NCI-H2081 treated with DMSO at 0.1 percent for 48 hours (cell line): ENCODE measurements at places on chromosomes 12 and 14.

- no peak for DNase-seq
Measured at GRCh38 chr14:58744801-58745394, 107.1 kb downstream of the DACT1 start.

GRCh38 chr12:108768591-108769500 lies 37.5 kb upstream of the CORO1C start:
- no peak for DNase-seq

DNA sequence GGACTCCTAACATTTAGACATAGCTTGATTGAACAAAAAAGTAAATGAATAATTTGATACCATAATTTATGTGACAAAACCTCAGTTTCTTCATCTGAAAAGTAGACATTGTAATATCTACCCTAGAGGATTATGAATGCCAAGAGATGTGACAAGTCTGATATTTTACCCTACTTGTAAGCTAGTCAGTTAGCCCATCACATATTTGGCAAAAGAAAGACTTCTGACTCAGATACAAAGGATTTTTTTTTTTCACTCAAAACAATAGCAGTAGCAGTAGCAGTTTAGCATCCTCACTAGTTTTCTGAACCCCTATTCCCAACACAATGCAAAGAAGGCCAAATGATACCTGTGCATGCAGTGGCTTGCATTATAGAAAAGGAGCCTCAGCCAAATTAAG lies 377.3 kb upstream of the E2F7 start:
- no peak for DNase-seq

- no peak for DNase-seq
Measured at GRCh38 chr12:93191423-93191822, 186.3 kb upstream of the NUDT4 start.

DNA sequence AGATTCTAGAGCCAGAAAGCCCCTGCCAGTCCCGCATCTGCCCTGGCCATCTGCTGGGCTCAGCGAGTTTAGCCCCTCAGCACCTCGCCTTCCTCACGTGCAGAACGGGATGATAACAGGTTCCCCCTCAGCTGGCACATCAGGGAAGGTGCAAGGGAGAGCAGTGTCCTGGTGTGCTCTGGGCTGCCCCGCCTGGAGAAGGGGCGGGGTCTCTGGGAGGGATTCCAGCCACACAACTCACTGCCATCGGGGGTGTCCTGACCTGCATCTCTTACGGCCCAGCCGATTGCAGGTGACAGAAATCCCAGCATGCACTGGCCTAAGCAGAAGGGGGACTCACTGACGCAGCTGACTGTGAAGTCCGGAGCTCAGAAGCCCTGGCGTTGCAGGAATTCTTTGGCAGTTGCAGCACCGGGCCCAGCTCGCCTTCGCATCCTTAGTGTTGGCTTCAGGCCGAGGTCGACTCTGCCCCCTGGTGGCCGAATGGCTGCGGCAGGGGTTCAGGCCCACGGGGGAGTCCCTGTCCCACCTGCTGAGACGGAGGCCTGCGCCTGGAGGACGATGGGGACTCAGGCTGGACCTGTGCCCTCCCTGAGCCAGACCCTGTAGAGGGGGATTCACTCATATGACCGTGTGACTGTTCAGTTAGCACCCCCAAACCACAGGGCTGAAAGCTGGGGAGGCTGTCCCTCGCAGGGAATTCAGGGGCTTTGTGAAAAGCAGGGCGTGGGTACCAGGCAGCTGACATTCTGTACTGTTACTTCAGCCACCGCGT lies 178.6 kb downstream of the ADGRD1 start:
- no peak for DNase-seq

DNA sequence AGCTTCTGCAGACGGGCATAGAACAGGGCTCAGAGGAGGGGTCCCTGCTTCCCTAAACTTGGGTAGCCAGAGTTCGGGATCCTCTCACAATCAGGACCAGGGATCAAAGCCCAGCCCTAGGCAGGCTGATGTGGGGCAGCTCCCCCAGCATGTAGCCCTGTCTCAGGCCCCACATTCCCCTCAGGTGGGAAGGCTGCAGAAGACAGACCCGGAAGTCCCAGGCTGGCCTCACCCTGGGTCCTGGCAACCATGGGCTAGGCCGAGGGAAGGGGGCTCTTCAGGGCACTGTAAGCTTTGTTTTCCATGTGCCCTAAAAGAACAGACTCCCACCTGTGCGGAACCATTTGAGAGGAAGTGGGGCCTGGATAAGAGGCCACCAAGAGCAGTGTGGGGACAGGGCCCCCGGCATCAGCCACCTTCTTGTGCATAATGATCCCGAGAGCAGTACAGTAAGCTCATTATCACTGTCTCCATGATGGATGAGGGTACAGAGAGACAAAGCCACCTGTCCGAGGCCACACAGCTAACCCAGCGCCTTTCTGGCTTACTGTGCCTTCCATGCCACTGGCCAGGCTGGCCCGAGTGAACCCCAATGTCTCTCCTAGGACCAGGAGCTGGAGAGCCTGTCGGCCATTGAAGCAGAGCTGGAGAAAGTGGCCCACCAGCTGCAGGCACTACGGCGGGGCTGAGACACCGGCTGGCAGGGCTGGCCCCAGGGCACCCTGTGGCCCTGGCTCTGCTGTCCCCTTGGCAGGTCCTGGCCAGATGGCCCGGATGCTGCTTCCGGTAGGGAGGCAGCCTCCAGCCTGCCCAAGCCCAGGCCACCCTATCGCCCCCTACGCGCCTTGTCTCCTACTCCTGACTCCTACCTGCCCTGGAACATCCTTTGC lies 11.5 kb downstream of the CHGA start:
- DNase-seq: no peak

- no peak for DNase-seq
Measured at GRCh38 chr12:78540606-78541336, 323.8 kb upstream of the SYT1 start.

GRCh38 chr14:104396682-104397470 lies 182.7 kb upstream of the C14orf180 start:
- DNase-seq: no peak

GRCh38 chr12:13196130-13196921 lies at the start of gene EMP1:
Gene EMP1 (plus strand): TSS chr12:13196726. CDS start chr12:13211511, 14,785 bp downstream.
- DNase-seq: no peak

GRCh38 chr12:503111-503761 lies 43.5 kb downstream of the B4GALNT3 start:
- no peak for DNase-seq

DNA sequence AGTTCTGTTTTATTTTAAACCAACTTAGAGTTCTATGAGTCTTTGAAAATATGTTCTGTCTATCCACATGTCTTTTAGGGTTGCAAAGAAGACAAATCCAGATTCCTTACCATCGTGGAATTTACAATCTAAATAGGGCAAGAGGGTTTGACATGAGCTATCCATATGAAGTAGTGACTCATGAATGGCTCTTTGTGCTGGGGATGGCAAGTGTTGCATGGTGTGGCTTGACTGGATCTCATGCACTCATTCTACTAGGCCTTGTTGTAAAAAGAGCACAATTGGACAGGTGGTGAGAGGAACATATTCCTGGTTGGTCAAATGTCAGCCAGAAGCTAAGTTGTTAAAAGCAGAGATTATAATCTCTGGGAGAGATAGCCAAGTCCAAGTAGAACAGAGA lies 509.1 kb downstream of the DIO2 start:
- DNase-seq: no peak

GRCh38 chr12:70443062-70443673 lies 77.1 kb downstream of the KCNMB4 start:
- DNase-seq: no peak

GRCh38 chr14:69928111-69928523 lies 48.9 kb downstream of the SMOC1 start:
- no peak for DNase-seq

- DNase-seq: no peak
Measured at GRCh38 chr12:9706086-9706685, 26.7 kb downstream of the CLECL1 start.

GRCh38 chr14:105430565-105430964 lies 10.9 kb downstream of the MTA1 start:
- no peak for DNase-seq

- no peak for DNase-seq
Measured at GRCh38 chr12:6315704-6316597, 5.5 kb downstream of the PLEKHG6 start.

DNA sequence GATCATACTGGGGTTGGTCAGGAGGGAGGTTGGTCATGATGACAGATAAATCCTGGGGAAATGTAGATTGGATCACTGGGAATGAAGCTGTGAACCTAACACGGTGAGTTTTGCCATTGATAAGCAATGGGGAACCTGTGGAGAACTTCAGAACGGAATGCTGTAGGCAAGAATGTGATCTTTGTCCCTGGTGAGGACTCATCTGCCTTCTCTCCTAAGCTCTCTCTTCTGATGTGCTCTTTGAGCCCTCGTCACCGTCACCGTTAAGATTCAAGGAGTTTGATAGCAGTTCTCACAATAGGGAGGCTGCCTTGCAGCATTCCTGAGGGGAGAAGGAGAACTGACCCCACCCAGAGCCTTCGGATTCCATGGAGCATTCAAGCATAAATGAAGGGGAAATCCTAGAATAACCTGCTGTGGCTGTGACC lies 217.6 kb downstream of the ANO6 start:
- no peak for DNase-seq

- DNase-seq: no peak
Measured at GRCh38 chr14:99773521-99774497, 19.4 kb upstream of the EML1 start.

DNA sequence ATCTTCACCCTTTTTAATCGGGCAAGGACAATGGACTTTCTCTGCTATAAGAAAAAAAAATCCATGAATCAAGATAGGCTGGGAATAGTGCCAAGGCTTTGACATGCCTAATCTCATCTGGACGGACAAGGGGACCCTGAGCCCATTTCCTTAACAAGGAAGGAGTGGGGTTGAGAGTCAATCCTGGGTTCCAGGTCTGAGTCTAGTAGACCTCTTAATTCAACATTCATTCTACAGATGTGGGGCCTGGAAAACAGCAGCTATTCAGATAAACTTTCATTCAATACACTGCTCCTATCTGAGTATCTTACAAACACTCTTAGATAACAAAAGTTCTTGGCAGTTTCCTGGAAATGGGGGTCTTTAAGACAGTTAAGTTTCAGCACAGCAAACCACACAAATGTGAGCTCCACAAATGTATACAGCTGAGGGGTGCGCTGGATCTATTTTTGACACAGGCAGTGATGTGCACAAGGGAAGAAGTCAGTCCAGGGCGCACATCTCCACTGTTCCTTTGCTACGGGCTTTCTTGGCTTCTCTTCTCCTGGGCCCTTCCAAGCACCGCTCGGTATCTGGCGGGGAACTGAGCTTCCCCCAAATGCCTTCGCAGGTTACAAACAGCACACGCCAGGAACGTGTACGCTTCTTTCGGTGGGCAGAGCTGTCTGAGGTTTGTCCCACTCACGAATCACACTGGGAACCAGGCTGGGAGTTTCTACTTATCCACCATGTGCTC lies 82.2 kb upstream of the GPR68 start:
- no peak for DNase-seq

GRCh38 chr12:25253371-25254068 lies 2.8 kb upstream of the KRAS start:
- no peak for DNase-seq

- DNase-seq: no peak
Measured at GRCh38 chr12:607541-608001, 55.7 kb downstream of the NINJ2 start.

DNA sequence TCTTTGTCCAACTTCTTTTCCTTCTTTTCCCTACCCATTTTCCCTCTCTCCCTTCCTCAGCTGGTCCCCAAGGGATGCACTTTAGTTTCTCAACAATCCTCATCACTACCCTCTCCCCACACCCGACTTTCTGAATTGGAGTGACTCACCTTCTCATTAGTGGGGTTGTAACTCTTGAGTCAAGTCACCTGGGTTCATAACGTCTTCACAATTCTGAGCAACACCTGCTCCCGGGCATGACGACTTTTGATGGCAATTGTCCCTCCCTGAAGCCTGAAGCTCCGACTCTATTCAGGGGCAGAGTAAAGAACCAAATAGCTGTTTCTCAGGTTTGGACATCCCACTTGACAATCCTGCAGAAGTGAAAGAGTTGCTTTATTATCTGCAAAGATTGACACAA lies 82.7 kb upstream of the OTX2 start:
- DNase-seq: no peak

- no peak for DNase-seq
Measured at GRCh38 chr14:71119832-71120231, 212.6 kb downstream of the PCNX1 start.

- no peak for DNase-seq
Measured at GRCh38 chr12:45890276-45890675, 100.1 kb downstream of the SCAF11 start.

- no peak for DNase-seq
Measured at GRCh38 chr12:23927907-23928306, 21.6 kb downstream of the SOX5 start.

DNA sequence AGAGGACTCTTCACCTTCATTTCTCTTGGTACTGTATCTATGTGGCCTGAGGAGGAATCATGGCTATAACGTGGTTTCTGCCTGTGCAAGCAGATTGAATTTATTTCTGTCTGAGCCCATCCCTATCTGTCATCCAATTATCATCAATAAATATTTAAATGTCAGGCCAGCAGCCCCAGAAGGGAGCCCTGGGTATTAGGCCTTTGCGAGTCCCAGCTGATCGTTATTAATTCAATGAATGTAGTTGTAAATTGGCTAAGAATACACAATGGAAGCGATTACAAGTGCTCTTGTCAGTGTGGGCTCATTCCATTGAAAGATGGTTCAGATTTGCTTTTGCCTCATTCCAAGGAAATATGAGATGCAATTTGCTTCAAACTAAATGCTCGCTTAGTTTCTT lies 142.0 kb downstream of the KTN1 start:
- no peak for DNase-seq

DNA sequence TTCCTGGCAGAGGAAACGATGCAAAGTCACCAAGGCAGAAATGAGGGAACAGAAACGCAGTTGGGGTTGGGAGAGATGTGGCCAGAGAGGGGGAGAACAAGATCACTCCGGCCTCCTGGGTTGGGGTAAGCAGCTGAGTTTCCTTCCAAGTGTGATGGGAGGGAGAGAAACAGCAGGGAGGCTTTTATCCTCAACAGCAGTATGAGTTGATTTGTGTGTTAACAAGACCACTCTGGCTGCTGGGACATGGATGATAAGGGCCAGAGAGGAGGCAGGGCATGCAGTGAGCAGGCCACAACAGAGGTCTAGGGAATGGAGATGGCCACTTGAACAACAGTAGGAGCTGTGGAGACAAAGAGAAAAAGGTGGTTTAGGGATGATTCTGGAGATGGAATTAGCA lies 66.8 kb downstream of the GLRX5 start:
- DNase-seq: no peak

DNA sequence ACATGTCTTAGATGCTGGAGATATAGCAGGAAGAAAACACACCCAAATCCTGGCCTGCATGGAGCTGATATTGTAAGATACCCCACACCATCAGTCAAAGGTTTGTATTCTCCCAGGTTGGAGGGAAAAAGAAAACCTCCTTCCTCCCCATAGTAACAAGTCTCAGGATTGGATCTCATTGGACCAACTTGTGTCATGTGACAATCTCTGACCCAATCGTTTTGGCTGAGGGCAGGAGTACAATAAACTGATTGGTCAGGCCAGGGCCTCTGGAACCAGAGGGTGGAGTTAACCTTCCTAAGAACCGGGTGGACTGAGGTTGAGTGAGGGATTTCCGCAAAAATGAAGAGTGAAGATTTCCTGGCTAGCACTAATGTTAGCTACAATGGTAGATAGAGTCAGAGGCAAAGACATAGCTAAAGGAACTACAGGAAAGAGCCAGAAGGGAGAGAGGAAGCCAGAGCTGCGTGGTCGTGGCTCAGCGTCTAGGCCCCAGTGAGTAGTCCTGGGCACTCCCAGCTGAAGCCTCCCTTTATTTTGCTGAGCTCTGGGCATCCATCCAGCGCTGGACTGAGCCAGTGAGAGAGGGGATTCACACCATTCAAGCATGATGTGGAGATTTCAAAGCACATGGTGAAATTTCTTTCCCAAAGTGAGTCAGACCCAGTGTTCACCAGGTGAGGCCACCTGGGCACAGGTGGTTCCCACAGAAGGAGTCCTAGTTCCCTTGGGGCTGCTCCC lies 219.9 kb downstream of the AACS start:
- no peak for DNase-seq
